Muscle of arm (tissue), 14 donors: ENCODE measurements at places on chromosomes 4 and X.

- no peak for DNase-seq
Measured at GRCh38 chrX:153672531-153673427, 834 bp downstream of the PNCK start.

- no peak for DNase-seq
Measured at GRCh38 chr4:38967260-38968095, 64.7 kb downstream of the TMEM156 start.

GRCh38 chr4:104211657-104212056 lies 283.0 kb downstream of the CXXC4 start:
- DNase-seq: no peak

DNA sequence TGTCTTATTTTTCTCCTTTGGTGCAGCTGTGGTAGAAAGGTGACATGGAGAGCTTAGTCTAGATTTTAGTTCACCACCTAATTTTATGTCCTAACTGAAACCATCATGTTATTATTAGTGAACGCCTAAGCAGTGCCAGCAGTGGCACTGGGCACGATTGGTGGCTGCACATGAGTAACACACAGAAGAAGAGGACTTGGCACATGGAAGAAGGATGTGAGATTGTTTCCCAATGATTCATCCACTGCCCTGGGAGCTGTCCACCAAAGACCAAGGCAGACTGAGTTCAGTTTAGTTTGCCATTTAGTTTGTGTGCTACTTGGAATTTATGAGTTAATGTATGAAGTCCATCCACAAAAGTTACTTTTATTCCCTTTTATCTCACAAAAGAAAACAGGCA lies 68.1 kb upstream of the NAP1L5 start:
- no peak for DNase-seq

GRCh38 chr4:76589872-76590797 lies 155.1 kb downstream of the SHROOM3 start:
- DNase-seq: peak; percentile 57

DNA sequence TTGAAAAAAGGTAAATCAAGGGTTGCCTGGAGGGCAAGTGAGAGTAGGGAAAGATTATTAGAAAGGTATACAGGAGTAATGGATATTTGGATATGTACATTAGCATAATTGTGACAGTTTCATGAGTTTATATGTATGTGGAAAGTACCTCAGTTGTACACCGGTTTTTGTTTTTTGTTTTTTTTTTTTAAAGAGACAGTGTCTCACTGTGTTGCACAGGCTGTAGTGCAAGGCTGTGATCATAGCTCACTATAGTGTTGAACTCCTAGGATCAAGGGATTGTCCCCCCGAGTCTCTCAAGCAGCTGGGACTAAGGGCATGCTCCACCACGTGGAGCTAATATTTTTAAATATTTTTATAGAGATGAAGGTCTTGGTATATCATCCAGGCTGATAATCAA lies 15.3 kb upstream of the HPGD start:
- DNase-seq: no peak

- DNase-seq: peak; percentile 65
Measured at GRCh38 chr4:120703908-120704307, 218.6 kb downstream of the PRDM5 start.
